ENCODE measurements at places on chromosomes 2 and 18.

DNA sequence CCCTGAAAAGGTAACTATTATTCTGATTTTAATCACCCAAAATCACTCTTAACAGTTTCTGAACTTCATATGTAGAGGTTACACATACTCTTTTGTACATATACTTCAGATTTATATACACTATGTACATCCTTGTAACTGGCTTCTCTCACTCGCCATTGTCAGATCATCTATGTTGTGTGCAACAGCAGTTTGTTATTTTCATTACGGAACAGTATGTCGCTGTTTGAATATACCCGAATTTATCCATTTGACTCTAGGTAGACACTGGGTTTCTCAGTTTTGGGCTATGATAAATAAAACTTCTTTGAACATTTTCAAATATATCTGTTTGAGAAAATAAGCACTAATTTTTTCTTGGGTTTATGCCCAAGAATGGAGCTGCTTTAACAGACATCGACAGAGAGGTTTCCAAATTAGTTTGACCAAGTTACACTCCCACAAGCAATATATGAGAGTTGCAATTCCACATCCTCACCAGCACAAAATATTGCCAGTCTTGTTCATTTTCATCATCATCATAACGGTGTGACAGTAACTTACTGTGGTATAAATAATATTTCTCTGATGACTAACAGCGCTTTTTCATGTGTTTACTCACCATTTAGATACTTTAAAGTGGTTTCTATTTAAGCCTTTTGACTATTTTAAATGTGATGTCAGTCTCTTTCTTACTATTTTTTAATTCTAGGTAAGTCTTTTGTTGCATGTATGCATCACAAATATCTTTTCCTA lies 80.9 kb downstream of the SMC6 start:
- DNase-seq = no peak

GRCh38 chr18:78510636-78511035 lies 469.0 kb upstream of the SALL3 start:
- DNase-seq = no peak

DNA sequence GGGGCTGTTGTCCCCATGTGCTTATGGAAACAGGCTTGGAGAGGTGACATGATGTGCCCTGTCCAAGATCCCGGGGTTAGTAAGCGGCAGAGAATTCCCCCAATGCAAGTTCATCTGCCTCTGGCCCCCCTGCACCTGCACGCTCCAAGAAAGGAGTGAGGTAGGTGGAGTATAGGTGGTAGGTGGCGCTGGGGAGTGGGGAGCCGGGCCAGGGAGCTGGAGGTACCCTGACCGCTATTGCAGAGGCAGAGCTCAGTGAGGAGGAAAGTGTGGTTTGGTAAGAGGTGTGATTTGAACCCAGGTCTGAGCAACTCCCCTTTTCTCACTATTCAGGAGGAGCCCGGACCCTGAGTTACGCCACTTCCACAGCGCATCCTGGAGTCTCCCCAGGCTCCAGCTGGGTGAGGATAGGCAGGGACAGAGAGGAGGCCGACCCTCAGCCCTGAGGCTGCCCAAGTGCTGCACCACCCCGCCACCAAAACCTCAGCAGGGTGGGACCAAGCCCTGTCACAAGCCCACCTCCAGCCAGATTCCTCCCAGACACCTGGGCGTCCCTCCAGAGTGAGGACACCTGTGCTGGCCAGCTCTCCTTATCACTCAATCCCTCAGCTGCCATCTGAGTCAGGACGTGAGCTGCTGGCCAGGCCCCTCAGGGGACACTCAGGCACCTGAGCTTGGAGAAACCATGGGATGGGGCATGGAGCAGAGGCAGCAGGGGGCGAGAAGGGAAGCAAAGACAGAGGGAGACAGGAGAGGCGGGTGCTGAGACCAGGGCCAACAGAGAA lies 5.6 kb downstream of the HAAO start:
- no peak for DNase-seq

GRCh38 chr2:154709215-154709614 lies 10.7 kb downstream of the KCNJ3 start:
- no peak for DNase-seq

- no peak for DNase-seq
These were observed 226.4 kb upstream of the CXCR4 start for GRCh38 chr2:136344339-136344738.

GRCh38 chr2:3689998-3690748 lies 13.2 kb upstream of the DCDC2C start:
- DNase-seq = no peak
